ENCODE measurements at places on chromosomes 11 and 22. TPM values are rescaled to one million over a fixed set of nuclear protein-coding genes. Genes with fewer than 3 reads are reported as not detected.

Gene OR2AG1
- total RNA-seq: not detected

Gene OR4C15
- total RNA-seq: not detected

- DNase-seq: no peak
Observed at GRCh38 chr11:82986446-82986845, 84.9 kb downstream of the DDIAS start.

DNA sequence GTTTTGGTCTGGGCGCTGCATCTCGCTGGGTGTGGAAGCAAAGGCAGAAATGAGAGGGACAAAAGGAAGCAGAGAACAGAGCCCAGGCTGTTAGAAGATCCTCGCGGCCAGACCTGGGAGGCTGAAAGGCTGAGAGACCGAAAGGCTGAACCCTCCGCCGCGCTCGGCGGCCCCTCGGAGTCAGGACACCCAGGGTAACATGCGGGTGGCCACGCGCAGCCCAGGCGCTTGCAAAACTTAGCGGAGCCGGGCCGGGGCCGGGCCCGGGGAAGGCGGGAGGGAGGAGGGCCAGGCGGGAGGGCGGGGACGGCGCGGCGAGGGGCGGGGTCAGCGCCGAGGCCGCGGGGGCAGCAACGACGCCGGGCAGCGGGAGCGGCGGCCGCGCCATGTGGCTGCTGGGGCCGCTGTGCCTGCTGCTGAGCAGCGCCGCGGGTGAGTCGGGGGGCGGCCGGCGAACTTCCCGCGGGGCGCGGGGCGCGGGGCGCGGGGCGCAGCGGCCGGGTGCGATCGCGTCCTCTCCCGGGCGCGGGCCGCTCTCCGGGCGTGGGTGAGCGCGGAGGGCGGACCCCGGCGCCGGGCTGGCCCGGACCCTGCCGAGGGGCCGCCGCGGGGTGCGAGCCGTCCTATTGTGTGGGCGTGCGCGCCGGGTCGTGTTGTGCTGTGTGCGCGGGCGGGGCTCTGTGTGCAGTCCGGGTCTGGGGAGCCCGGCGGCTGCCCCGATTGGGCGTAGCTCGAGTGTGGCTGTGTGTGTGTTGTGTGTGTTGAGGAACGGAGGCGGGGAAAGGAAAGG lies at the start of gene LDLRAD3:
LDLRAD3 (plus strand) TSS at position 350 of the 790 bp plus-strand sequence; CDS start at position 387, 37 bp downstream.
- DNase-seq: peak; percentile 76

GRCh38 chr11:103367650-103368049 lies 258.4 kb downstream of the DYNC2H1 start:
- DNase-seq: no peak

DNA sequence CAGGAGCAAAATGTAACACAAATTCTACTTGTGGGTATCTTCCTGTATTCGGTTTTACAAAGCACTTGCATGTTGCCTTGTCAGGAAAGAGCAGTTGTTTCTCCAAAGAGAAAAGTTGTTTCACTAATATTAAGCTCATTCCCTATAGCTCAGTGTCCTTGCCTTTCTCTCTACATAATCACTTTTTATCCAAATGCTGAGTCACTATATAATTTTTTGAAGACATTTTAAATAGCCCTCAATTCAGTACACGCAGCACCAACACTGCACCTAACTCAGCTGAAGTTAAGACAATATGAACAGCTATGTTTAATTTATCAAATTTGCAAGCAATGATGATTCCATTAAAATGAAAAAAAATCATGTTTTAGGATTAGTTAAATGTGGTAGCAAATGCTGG lies 14.5 kb upstream of the MRTFA start:
- DNase-seq: no peak

Gene GRK3
- total RNA-seq: 19.4 TPM

- peak; percentile 45 for DNase-seq
Observed at GRCh38 chr22:36277482-36278291, 24.8 kb downstream of the APOL1 start.

- DNase-seq: no peak
Observed at GRCh38 chr11:63243533-63243932, at the start of gene SLC22A25. SLC22A25 (minus strand) TSS chr11:63243599; CDS start chr11:63229652, 13,947 bp downstream.

Gene PRR33
- total RNA-seq: not detected

DNA sequence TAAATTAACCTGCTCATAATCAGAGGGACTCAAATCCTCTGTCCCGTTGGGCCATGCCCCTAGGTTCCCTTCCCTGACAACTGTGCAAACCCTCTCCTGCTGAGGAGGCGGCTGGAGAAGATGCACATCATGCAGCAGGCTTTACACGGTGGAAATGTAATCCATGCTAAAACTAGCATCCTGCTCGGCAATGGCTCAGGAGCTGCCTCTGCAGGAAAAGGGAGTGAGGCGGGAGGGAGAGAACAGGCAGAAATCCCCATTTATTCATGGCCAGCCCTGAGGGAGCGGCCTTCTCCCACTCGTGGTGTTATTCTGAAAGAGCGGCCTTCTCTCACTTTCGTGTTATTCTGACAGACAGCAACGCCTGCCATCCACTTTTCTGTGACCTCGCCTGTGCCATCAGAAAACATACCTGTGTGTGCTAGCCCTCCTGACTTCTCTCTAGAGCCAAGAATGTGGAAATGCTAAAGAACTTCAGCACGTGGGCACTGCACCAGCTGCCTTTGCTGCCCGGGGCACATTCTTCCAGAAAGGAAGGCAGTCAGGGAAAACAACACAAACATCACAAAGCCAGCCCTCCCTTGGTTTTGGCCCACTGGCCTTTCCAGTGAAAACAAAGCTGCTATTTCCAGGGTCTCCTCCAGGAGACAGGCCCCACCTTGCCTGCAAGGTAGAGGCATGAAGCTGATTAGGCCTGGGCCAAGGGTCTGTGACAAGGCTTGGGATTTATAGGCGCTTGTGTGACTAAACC lies 62.9 kb upstream of the BID start:
- no peak for DNase-seq

Gene FADD
- total RNA-seq: 29.2 TPM

DNA sequence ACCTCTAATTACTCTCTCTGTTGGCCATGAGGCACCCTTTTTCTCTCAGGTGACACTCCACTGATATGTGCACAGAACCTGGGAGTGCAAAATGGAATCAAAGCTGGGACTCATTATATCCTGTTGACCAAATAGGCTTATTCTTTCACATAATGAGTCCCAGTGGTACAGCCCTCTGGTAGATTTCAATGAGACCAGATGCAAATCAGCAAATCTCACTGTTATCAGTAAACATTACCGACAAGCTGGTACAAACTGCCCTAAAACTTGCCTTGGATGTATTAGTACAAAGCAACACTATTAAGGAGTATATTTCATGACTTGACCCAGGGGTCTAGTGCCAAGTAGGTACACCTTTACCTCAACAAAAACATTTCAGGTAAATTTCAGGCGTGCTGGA lies 128.3 kb downstream of the DDX10 start:
- DNase-seq: no peak

DNA sequence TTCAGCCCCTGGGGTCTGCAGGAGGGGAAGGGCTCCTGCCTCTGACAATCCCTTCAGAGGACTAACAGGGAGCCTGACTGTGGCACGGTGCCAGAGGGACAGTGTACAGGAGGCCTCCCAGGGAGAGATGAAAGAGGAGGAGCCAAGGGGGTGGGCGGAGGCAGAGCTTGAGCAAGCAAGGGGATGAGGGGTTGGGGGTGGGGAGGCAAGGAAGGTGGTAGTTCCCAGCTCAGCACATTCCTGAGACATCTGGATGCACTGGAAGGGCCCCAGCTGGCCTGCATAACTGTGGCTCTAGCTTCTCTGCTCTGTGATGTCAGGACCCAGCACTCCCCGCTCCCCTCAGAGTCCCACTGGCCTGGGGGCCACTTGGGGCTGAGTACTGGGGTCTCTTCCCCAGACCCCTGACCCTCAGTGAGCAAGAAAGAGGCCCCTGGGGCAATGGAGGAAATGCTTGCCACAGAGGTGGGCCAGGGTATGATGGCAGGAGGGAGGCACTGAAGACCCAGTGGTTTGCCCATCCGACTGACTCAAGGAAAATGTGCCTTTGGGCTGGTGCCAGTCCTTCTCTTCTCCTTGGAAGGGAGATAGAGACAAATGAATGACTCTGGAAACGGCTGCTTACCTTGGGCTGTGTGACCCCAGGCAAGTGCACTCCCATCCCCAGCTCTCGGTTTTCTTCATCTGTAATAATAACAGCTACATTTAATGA lies 13.3 kb downstream of the CREB3L1 start:
- DNase-seq: no peak

DNA sequence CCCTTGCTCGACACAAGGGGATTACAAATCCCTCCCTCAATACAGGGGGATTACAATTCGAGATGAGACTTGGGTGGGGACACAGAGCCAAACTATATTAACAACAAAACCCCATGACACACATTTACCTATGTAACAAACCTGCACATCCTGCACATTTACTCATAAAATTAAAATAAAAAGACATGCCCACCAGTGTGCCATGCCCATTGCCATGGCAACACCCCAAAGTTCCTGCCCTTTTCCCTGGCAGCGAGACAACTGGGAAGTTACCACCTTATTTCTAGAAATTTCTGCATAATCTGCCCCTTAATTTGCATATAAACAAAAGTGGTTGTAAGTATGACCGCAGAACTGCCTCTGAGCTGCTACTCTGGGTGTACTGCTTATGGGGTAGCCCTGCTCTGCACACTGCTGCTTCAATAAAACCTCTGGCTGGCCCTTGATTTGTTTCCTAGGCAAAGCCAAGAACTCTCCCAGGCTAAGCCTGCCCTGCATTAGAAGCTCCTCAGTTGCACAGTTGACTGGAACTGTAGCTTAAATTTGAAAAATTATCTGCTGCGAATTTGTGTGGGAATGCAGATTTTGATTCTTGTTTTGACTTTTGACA lies 8.6 kb upstream of the INCENP start:
- DNase-seq: no peak

- DNase-seq: no peak
Observed at GRCh38 chr11:68838572-68838964, 3.1 kb downstream of the CPT1A start.

DNA sequence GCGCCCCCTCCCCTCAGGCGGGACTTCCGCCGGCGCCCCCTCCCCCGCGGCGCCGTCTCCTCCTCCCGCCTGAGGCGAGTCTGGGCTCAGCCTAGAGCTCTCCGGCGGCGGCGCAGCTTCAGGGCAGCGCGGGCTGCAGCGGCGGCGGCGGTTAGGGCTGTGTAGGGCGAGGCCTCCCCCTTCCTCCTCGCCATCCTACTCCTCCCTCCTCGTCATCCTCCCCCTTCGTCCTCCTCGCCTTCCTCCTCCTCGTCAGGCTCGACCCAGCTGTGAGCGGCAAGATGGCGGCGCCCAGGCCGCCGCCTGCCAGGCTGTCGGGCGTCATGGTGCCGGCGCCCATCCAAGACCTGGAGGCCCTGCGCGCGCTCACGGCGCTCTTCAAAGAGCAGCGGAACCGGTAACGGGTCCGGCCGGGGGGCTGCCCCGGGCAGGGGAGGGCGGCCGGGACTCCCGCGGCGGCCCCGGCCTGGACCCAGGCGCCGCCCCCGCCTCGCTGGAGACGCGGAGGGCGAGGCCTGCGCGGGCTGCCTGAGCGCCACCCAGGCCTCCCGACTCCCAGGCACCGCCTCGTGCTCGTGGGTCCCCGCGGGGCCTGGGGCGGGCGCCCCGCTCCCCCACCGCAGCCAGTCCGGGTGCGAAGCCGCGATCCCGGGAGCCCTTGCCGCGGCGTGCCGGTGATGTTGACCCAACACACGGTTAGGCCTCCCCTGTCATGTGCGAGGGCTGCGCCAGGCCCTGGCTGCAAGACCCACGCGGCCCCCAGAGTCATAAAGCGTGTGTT lies at the start of gene ATXN10:
ATXN10 (plus strand) TSS at position 52 of the 781 bp plus-strand sequence; CDS start at position 282, 230 bp downstream.
- peak; percentile 83 for DNase-seq

- DNase-seq: no peak
Observed at GRCh38 chr11:65672982-65673381, 10.3 kb upstream of the RELA start.

Gene NXPE1
- not detected for total RNA-seq

Data from neural crest cell (in vitro differentiated cells).